ENCODE measurements at places on chromosomes 7 and 10. TPM values are rescaled to one million over a fixed set of nuclear protein-coding genes. Genes with fewer than 3 reads are reported as not detected.

The LRRD1 gene
- total RNA-seq, result not detected

The WEE2 gene
- not detected for total RNA-seq

The DUS4L gene
- total RNA-seq, result 5.2 TPM

DNA sequence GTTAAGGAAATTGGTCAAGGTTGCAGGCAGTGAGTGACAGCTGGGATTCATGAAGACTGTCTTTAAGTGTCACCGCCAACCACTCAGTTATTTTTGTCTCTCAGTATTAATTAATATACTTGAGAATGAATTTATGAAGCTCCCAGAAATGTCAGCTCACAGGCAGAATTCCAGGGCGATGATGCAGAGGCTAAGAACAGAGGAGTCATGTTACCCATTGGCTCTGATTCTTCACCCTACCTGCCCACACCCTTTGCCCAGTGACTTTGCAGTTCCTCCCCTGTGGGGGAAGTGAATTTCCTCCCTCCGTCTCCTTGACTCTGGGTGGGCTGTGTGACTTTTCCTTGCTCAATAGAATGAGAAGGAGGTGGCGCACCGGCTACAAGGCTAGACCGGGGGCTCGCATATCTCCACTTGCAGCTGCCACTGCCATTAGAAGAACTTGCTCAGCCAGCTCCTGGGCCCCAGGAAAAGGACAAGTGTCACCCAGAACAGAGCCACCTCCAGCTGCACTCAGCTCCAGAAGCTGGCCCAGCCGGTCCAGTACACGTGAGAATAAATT lies 157.1 kb upstream of the PRKCQ start:
- no peak for DNase-seq

DNA sequence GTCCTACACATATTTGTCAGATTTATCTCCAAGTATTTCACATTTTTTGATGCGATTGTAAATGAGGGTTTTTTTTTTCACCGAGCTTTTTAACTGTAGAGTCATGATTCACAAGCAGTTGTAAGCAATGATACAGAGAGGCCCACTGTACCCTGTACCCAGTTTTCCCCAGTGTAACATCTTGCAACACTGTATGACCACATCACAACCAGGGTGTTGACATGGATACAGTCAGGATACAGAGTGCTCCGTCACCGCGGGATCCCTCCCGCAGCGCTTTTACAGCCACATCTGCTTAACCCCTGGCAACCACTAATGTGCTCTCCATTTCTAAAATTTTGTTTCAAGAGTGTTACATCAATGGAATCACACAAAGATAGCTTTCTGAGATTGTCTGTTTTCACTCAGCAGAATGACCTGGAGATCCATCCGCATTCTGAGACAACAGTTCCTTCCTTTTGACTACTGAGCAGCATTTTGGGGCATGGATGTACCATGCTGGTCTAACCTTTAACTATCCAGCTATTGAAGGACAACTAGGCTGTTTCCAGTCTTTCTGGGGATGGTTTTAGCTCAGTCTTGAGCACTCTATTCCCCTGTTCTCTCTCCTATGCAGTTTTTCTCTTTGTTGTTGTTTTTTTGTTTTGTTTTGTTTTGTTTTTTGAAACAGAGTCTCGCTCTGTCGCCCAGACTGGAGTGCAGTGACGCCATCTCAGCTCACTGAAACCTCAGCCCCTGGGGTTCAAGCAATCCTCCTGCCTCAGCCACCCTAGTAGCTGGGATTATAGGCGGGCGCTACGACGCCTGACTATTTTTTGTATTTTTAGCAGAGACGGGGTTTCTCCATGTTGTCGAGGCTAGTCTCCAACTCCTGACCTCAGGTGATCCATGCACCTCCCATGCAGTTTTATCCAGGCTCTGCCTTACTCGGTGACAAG lies 25.9 kb downstream of the GPRIN2 start:
- DNase-seq, result no peak

DNA sequence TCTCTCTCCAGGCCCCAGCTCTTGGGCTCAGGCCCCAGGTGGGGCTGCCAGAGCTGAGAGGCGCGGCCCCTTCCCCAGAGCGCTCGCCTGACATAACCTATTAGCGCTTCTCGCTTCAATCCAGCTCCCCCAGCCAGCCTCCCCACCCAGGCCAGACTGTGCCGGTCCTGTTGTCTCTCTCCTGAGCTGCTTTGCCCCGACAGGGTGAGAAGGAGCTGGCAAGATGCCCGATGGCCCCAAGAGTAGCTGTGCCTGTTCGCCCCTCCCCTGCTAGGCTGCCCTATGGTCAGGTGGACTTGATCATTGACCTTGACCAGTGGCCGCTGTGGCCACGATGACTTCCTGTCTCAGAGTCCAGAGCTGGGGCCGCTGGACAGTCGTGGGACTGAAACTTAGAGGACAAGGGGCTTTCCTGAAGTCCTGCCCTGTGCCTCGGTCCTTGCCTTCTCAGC lies 9.1 kb downstream of the TMEM270 start:
- DNase-seq, result no peak

- DNase-seq, result no peak
Measured at GRCh38 chr7:105010504-105011130, 3.4 kb upstream of the KMT2E start.

- no peak for DNase-seq
Measured at GRCh38 chr10:116668446-116668845, 47.7 kb downstream of the PNLIPRP2 start.
